Ammon's horn (tissue), 1 donor: ENCODE measurements at places on chromosomes 16 and 17.

- peak; percentile 18 for DNase-seq
Observed at GRCh38 chr17:49850772-49851386, 3.0 kb upstream of the TAC4 start.

DNA sequence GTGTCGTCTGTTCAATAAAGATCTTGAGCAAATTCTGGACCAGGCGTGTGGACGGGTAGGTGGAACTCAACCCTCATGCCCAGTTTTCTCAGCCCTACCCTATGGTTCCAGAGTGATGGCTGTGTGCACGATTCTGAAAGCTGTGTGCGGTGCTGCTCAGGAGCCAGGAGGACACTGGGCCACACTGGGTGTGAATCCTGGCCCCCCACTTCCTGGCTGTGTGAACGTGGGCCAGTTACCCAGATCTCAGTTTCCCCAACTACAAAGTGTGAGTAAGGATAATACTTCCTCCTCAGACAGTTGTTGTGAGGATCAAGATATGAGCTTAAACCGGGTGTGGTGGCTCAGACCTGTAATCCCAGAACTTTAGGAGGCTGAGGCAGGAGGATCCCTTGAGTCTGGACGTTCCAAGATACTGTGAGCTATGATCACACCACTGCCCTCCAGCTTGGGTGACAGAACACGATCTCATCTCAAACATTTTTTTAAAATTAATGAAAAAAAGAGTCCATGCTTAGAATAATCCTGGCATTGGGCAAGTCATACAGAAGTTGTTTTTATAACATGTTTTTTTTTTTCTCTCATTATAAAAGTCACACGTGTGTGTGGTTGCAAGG is 14.7 kb upstream of the MPRIP start:
- DNase-seq: no peak

DNA sequence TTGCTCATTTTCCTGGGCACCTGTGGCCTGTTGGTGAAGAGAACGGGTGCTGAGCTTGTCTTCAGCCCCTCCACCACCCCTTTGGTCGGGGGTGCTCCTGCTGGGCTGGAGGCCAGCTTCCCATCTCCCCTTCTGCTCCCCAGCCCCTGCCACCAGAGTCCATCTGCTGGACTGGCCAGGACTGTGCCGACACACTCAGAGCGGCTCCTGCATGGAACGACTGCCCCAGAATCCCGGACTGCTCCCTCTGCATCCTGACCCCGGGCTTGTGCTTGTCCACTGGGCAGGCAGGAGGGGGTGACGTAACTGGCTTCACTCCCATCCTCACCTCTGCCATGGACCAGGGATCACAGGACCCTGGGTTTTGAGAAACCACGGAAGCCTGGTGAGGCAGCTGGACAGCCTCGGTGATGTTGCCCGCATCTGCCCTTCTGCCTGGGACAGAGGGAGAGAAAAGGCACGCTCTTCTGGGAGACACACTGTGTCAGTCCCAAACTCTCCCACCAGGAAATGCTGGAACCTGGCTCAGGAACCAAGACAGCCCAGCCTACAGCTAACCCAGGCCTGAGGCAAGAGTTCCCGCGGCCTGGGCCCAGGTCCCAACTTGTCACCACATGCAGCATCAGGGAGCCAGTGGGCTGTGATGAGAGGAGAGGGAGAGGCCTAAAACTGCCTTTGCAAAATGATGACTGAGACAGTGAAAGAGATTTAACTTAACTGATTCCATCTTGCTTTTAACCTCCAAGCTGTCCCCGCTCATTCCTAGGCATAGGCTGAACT is 16.1 kb upstream of the GSDMA start:
- no peak for DNase-seq

DNA sequence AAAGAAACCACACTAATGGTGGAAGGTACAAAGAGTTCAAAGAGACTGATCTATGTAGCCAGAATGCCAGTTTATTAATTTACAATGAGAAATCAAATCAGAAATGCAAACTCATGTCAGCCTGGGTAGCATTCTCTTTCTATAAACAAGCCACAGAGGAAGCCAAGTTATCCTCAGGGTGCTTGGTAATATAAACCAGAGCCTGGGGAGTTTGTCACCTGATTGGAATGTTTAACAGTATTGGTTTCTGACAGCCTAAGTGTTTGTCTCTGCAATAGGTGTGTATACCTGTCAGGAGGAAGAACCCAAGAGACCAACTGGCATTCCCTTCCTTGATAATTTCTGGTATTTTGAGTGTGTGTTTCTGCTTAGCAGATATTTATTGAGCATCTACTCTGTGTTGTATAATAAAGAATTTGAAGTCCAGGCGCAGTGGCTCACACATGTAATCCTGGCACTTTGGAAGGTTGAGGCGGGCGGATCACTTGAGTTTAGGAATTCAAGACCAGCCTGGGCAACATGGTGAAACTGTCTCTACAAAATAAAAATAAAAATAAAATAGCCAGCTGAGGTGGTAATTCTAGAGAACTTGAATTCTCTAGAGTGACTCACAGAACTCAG is 3.1 kb upstream of the C17orf58 start:
- no peak for DNase-seq

DNA sequence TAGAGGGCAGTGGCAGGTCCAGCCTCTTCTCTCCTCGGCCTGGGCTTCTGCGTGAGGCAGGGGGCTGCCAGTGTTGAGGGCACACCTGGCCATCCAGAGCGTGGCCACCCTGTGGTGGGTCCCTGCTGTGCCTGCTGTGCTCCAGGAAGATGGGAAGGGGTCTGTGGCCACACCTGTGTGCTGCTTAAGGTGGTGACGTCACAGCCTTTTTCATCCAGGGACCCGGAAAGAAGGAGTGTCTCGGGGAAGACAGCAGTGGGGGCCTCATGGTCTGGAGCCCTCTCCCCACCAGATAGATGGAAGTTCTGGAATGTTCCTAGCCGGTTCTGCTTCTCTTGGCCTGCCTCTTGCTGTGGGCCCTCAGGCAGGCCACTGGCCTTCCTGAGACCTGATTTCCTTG is 36.5 kb downstream of the ACTG1 start:
- no peak for DNase-seq

DNA sequence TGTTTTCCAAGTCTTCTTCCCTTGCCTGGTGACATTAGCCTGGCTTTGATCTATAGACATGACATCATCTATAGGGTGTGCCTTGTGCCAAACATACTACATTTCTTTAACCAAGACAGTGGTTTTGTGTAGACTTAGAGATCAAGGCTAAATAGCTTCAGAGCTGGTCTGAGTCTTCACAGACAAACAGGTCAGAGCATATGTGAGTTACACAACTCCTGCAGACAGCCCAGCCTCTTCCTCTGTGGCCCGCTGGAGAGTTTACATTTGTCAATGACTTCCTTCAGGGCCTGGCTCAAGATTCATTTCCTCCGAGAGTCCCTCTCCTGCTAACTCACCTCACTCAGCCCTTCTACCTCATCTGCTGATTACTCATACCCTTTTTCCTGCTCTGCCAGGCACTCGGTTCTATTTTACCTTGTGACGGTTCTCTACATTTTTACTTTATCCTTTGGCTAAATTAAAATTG is 73.1 kb upstream of the TANC2 start:
- peak; percentile 72 for DNase-seq

GRCh38 chr17:27466743-27467375 is 10.6 kb downstream of the KSR1 start:
- DNase-seq: no peak

GRCh38 chr16:89575247-89576152 is at the start of gene CPNE7:
TSS of gene CPNE7 (plus strand) at chr16:89575758. CDS start at chr16:89575898, 140 bp downstream.
- no peak for DNase-seq

GRCh38 chr17:34140006-34140405 is 115.1 kb upstream of the CCL2 start:
- peak; percentile 38 for DNase-seq

- no peak for DNase-seq
Observed at GRCh38 chr17:62163847-62164246, 98.8 kb upstream of the MED13 start.

GRCh38 chr17:10614536-10615155 is 42.5 kb downstream of the MYH3 start:
- peak; percentile 58 for DNase-seq

DNA sequence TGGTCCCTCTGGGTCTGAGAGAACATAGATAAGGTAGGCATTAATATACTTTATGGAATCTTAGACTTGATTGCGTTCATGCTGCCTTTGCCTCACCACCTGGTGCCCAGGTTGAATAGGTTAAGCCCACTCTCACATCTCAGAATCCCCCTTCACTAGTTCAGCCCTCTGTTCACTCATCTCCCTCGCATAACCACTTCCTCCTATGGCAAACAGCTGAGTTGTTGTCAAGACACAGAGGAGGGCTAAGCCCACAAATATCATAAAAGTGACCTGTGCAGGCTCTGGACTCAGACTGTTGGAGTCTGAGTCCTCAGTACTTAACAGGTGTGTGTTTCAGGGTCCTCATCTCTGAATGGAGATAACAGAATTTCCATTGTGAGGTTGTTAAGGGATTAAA is 55.7 kb downstream of the GOSR1 start:
- DNase-seq: no peak

DNA sequence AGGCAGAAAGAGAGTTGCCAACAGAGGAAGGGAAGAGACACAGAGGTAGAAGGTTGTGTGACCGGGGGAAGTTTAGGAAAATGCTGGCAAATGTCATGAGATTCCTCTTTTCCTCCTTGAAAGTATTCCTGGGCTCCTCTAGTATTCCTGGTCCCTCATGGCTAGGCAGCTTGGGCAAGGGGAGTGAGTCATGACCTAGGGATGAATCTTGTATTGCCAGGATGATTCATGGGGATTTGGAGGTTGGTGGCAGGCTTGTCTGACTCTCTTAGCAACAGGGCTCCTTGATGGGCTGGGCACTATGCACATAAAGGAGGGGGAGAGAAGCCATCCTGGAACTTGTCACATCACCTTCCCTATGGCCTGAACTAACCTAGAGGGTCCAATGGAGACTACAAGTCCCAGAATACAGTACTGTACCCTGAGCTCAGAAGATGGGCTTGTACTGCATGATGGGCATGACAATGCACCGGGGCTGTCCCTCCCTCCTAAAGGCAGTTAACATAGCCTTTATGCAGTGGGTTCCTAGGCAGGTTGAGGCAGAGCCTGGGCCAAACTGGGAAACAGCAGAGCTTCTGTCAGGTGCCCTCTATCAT is 2.1 kb upstream of the SEZ6 start:
- DNase-seq: no peak

DNA sequence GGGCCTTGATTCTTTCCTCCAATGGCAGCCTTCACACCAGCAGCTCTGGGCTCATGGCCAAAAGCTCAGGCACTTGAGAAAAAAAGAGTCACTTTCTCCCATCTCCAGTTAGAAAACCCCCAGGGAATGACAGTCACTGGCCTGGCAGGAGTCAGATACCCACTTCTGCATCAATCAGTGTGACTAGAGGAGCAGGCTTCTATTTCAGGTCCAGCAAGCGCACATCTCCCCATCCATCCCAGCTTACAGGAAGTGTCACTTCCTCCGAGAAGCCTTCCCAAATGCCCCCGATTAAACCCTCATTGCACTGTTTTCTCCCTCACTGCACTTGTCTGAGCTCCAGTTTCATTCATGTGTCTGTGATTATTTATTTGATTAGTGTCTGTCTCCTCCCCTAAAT is 30.4 kb upstream of the CCL1 start:
- no peak for DNase-seq

DNA sequence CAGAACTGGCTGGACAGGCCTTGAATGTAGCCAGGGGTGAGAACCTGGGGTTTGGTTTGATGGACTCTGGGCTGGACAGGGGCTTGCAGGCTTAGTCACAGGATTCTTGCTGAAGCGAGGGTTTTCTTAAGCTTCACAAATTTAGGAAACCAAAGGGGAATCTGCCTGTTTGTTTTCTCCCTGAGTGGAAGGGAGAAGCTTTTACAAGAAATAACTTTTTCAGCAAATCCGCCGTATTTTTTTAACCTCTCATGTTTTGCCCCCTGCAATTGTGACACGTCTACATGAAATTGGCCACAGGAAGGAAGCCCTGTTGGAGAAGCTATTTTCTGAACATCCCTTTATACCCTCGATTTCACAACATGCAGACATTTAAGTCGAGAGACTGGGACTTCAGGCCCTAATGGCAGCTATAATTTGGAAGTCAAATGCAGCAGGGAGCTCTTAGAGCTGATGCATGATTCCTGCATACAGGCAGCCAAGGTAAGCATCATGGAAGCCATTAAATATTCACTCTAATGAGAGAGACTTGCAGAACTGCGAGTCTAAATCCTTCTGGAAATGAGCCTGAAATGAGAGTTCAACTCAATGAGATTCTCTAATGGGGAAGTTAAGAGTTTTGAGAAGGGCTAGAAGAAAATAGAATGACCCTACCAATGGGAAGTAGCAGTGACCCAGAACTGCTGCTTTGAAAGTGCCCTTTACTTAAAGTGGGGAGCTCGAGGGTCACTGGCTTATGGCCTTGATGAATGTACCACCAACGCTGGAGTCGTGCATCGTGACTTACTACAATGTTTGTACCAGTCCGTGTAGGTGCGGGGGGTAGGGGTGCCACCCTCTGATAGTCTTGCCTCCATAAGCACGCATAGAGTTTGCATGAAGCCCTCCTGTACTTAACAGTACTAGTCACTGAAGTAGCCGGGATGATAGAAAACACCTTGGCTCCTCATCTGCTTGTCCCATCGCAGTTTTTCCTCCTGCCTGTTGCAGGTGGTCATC is 45.1 kb upstream of the IRF8 start:
- DNase-seq: peak; percentile 55

DNA sequence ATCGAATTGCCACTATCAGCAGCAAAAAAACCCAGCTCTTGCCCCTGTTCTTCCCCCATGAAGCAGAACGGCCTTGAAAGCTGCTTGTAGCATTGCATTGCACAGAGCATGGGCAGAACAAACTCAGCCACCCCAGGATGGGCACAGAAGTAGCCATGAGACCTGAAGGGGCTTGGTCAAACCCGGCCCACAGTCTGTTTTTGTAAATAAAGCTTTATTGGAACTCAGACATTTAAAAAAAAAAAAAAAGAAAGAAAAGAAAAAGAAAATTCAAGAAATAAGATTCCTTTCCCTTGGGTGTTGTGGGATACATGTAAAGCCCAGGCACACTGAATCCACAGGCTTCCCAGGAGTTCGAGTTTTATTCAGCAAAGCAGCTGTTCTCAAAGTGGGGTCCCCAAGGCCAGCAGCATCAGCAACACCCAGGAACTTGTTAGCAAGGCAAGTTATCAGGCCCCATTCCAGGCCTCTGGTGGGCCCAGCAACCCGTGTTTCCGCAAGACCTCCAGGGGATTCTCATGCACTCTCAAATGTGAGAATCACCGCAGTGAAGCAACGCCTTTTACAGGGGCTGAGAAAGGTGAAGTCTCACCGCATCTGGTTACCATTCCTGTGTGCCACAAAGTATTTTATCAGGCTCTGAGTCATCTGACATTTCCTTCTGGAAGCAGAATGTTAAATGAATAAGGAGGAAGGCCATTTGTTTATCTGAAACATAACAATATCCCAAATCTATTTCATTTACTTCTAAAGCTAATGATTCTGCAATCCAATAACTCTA is 108.2 kb downstream of the SLC39A11 start:
- DNase-seq: no peak

GRCh38 chr17:2995377-2995776 is 68.0 kb downstream of the OR1D5 start:
- DNase-seq: no peak

DNA sequence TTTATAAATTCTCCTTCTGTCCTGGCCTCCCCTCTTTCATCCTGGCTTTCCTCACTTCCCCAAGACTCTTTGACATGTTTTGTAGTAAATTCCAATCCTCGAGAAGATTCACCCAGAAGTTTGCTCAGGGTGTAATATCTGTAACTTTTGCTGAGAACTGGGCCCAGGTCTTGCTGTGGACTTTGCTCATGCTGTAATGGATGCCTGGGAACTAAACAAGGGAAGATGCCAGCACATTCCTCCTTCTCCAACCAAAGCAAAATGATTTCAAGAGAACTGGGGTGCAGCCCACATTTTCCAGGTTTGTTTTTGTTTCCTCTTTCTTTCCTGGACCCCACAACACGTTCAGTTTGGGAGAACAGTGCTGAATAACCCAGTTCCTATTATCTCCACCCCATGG is 6.6 kb upstream of the SALL1 start:
- no peak for DNase-seq

- DNase-seq: peak; percentile 92
Observed at GRCh38 chr17:67376737-67377487, at the start of gene PITPNC1. TSS of gene PITPNC1 (plus strand) at chr17:67377281.
